Karpas-422 (cell line): ENCODE measurements at places on chromosomes 6 and 20.

GRCh38 chr6:90860822-90861601, 274.1 kb upstream of the MAP3K7 start:
- peak; percentile 61 for DNase-seq

GRCh38 chr20:18031888-18032509, 25.7 kb downstream of the OVOL2 start:
- DNase-seq: no peak

GRCh38 chr6:91926827-91927226, 1340.0 kb upstream of the MAP3K7 start:
- no peak for DNase-seq

GRCh38 chr6:157653521-157653920, 169.5 kb upstream of the SNX9 start:
- DNase-seq: no peak

GRCh38 chr6:168737481-168737880, 296.5 kb downstream of the SMOC2 start:
- no peak for DNase-seq

DNA sequence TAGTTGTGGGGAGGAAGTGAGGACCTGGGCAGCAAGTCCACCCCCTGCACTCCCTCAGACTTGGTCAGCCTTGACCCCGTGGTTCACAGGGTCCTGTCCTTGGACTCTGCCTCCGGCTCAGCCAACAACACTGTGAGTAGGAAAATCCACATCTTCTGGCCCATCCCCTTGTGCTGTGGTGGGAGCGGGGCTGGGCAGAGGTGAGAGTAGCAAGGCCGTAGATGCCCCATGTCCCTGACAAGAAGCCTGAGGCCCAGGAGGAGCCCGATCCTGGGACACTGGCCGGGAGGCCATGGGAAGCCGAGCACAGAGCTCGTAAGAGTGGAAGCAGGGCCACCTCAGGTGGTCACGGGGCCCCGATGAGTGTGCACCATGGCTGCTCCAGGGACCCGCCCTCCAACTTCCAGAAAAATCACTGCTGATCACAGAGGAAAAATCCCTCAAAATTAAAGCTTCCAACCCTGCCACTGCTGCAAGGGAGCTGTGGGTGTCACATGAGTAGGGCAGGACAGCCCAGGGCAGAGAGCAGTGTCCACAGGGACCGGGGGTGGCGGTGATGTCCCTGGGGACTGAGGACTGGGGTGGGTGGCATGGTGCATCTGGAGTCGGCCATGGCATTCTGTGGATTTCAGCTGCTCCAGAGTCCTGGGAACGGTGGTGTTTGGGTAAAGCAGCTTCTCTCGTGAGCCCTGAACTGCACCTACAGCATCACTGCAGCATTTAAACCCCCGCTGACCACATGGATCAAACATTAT, 189.4 kb downstream of the DLL1 start:
- DNase-seq: no peak

DNA sequence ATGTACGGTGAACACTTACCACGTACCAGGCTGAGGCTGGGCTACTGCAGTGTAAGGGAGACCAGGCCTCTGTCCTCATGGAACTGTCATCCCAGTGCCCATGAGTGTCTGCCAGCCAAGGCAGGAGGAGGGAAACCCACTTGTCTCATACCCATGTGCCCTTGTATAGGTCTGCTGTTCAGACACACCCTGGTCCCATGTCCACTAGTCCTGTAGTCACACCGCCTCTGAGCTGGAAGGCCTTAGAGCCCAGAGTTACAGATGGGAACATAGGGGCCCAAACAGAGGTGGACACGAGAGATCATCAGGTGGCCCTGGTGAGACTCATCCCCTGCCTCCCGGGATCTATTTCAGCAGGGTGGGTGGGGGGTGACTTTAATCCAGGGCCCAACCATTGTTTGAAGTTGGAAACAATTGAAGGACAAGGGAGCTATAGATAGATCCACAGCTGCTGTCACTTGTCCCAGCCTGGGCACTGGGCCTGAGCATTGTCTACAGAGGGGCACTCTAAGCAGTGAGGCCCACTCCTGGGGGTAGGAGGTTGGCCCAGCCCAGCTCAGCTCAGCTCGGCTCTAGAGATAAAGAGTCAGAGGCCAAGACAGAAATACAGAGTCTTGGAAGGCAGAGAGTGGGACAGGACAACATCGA, 14.6 kb downstream of the MYH7B start:
- DNase-seq: no peak
